ENCODE measurements at places on chromosomes 13 and 19.

DNA sequence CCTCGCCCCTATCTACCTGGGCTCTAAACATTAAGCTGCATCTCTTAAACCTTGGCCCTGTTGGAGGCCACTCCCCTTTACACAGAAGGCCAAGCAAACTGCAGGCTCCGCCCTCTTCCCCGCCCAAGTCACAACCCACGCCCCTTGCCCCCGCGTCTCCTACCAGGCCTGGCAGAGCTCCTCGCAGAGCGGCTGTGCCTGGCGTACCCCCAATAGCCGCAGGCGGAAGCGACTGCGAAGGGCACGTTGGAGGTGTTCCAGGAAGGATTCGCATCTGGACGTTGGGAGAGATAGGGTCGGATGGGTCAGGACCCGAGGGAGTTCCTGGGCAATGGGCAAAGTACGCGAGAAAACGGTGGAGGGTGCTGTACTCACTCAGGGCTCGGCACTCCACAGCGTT is 5.9 kb downstream of the RTBDN start:
- DNase-seq, result no peak

DNA sequence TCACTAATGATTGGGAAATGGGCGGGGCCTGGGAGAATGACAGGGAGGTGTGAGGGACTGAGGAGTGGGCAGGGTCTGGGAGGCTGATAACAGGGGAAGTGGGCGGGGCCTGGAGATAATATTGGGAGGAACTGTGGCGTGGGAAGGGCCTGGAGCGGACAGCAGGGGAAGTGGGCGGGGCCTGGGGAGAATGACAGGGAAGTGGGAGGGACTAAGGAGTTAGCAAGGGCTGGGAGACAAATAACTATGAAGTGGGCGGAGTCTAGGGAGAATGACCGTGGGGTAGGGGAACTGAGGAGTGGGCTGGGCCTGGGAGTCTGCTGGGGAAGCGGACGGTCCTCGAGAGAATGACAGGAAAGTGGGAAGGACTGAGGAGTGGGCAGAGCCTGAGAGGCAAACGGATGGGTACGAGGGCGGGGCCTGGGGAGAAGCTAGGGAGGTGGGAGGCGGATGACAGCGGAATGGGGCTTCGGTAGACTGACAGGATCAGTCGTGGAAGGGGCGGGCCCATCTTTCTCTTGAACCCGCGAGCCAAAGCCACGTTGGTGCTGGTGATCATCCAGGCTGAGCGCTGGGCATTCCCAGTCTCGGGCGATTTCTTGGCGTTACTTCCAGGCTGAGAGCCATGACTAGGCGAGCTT is 14.0 kb upstream of the TUBB4A start:
- DNase-seq, result peak; percentile 77

DNA sequence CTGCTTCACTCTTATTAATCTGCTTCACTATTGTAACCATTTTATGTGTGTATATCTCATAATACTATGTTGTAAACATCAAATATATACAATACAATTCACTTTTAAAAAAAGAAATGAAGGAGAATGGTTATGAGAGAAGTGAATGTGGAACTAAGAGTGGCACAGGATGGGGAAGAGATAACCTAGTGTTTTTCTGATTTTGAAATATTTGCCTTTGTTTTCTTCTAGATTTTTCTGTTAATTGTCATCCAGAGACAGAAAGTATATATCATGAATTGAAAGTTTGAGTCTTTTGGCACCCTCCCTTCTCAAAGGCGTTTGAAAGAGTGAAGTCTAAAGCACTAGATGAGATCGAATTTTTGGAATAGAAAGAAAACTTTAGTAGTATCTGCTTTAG is 2.8 kb downstream of the DNAJC3 start:
- no peak for DNase-seq

- DNase-seq, result no peak
Measured at GRCh38 chr19:3471954-3472655, 8.2 kb downstream of the SMIM24 start.

GRCh38 chr13:29702912-29703351 is 107.4 kb upstream of the SLC7A1 start:
- DNase-seq, result peak; percentile 39
